Uterine smooth muscle cell (primary cell): ENCODE measurements at places on chromosomes 12 and 14. TPM values are rescaled to one million over a fixed set of nuclear protein-coding genes. Genes with fewer than 3 reads are reported as not detected.

Gene AQP2
- total RNA-seq, result not detected in 2 replicates

Gene CLEC7A
- not detected in 2 replicates for total RNA-seq

Gene OASL
- total RNA-seq, result 0.22 and 0.50 TPM in 2 replicates

Gene DACT1
- total RNA-seq, result 7.9 and 27.4 TPM in 2 replicates

Gene SMCO2
- total RNA-seq, result 0.12 and 0.22 TPM in 2 replicates

Gene ACSM4
- not detected in 2 replicates for total RNA-seq

Gene HOXC6
- 0.11 TPM in 1 of 2 replicates, not detected in the other for total RNA-seq

Gene ZDHHC22
- not detected in 2 replicates for total RNA-seq

Gene PAPLN
- total RNA-seq, result 3.8 and 5.1 TPM in 2 replicates

Gene IL26
- not detected in 2 replicates for total RNA-seq

Gene HNRNPA1
- total RNA-seq, result 453 and 704 TPM in 2 replicates

Gene GRIP1
- total RNA-seq, result 1.3 and 3.5 TPM in 2 replicates
